ENCODE measurements at places on chromosomes 3 and 15.

- DNase-seq: no peak
Observed at GRCh38 chr3:21484828-21485144, 266.2 kb downstream of the ZNF385D start.

DNA sequence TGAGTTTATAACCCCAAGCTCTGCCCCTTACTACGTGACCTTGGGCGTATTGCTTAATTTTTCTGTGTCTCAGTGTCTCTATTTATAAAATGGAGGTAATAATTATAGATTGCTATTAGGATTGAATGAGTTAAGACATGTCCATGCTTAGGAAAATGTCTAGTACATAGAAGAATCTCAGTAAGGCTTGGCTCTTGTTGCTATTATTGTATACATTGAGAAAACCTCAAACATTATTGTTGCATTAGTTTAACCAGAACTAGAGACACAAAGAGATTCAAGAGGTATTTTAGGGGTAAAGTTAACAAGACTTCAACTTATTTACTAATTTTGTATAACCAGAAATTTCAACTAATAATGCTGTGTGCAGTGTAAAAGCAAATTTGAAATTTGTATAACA lies 66.7 kb downstream of the MEF2A start:
- no peak for DNase-seq

DNA sequence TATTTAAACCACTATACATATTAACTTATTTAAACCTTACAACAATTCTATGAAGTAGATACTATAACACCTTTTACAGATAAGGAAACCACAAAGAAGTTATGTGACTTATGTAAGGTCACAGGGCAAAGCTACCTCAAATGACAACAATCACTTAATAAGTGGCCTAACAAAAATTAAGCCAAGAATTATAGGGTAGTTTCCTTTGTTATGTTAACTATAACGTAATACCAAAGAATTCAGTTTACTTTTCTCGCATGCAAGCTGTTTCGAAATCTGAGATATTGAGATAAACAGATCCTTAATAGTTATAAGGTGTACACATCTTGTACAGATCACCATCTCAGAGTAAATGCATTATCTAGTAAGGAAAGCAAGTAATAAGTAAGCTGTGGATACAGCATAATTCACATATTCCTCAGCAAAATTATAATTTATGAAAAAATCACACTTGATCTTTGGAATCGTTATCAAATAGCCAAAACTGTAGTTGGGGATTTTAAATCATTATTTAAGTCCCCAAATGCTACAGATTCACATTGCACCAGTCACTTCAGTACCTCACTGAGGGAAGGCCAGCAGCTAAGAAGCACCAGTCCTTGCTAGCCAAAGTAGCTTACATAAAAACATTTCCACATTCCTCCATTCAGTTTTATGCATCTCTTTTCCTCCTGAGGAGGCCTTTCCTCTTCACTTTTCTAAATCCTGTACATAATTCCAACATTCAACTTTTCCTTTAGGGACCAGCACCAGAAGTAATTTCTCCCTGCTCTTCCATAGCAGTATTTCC lies 226.8 kb downstream of the TBC1D5 start:
- no peak for DNase-seq

- DNase-seq: no peak
Observed at GRCh38 chr3:176513604-176514003, 683.7 kb downstream of the TBL1XR1 start.

DNA sequence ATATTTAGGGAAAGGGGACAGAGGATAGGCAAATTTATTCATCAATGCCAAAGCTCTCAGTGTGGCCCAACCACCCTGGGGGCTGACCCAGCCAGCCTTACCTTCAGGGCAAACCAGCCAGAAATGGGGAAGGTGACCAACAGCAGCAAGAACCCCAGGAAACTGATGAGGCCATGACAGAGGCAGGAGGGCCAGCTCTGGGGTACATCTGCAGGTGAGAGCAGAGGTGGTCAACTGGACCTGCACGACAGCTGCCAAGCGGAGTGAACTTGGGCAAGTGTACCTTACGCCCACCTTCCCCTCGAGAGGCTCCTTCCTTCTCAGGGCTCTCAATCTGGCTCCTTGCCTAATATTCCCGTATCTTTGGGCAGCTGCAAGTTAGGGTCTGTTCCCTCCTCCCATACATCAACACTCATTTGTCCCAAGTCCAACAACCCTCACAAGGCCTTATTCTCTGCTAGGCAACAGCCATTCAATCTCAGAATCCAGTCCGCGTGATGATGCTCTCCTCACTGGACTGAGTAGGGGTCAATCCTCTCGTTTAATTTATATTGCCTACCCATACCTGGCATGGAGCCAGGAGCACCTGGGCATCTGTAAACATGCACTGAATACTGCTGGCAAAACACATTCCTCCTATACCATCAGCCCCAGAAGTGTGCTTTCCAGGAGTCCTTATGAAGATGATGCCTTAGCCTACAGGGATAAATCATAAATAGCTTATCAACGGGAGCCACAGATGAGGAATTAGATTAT lies 1.7 kb downstream of the STOML1 start:
- DNase-seq: no peak

DNA sequence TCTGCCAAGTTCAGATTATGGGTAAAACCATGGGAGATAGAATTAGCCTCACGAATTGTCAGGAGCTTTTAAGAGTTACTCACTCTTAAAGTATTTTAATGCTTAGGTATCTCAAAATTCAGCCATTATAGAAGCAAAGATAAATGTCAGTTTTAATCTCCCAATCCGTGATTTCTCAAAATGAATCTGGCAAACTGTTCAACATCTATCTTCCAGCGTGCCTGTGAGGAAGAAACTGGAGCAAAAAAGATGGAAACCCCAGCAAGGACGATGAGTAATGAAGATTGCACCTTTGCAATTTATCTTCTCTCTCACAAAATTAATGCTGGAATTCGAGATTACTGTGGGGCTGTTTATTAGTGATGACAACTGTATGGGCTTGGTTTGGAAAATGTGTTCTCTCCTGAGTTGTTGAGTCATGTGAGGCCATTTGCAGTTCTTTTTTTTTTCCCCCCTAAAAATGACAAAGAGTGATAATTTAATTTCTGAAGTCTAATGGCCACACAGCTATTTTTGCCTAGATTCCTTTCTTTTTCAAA lies 70.5 kb downstream of the PYDC2 start:
- no peak for DNase-seq

DNA sequence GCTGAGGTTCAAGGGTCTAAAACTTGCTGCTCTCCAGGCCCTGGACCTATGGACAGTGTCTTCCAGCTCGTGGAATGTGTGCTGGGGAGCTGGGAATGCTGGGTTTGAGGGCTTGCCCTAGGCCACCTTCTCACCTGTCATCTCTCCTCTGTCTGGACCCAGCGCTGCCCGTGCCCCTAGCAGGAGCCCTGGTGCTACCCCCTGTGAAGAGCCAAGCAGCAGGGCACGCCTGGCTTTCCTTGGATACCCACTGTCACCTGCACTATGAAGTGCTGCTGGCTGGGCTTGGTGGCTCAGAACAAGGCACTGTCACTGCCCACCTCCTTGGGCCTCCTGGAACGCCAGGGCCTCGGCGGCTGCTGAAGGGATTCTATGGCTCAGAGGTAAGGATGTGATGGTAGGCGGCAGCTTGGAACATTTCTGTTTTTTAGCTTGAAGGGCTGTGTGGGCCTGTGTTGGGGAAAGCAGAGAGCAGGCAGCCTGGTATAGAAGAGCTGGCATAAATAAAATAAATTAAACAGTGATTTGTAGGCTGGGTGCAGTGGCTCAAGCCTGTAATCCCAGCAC lies 5.1 kb downstream of the CHRD start:
- DNase-seq: no peak

DNA sequence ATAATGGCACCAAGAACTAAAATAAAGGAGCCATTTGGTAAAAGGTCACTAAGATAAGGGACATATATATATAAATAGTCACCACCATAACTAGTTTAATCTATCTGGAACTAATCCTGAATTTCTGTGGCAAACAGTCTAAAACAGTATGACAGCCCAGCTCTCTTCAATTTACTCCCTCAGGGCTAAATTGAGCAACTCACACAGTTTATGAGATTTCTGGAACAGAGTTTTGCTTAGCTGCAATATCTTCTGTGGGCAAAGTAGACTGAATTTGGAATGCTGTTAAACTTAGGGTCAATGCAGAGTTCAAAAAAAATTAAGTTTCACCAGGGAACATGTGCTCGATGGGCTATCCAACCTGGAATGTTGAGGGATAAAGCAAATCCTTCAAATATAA lies 70.1 kb upstream of the VEPH1 start:
- DNase-seq: no peak

Data from NT2/D1 (cell line).